ENCODE measurements at places on chromosomes 7 and 10. TPM values are rescaled to one million over a fixed set of nuclear protein-coding genes. Genes with fewer than 3 reads are reported as not detected.

UFSP1 gene
- total RNA-seq, result 6.3 TPM

MYPN gene
- total RNA-seq, result 1.9 TPM

CALHM3 gene
- total RNA-seq, result 0.35 TPM

IFIT3 gene
- total RNA-seq, result 5.4 TPM

ENO4 gene
- total RNA-seq, result 0.35 TPM

METTL27 gene
- total RNA-seq, result 10.6 TPM

ELFN1 gene
- total RNA-seq, result 0.37 TPM

CTTNBP2 gene
- total RNA-seq, result 0.21 TPM

PTPRZ1 gene
- total RNA-seq, result 0.02 TPM

IDI2 gene
- total RNA-seq, result 0.09 TPM

CYP3A7 gene
- 0.05 TPM for total RNA-seq

NRP1 gene
- total RNA-seq, result 59.9 TPM

SEMA3A gene
- total RNA-seq, result 4.5 TPM

FAM25A gene
- total RNA-seq, result not detected

FEZF1 gene
- not detected for total RNA-seq

GNAT3 gene
- not detected for total RNA-seq

HOXA11 gene
- total RNA-seq, result 0.67 TPM

ZC3HAV1L gene
- total RNA-seq, result 4.0 TPM

C10orf62 gene
- total RNA-seq, result 0.08 TPM

SLC26A5 gene
- total RNA-seq, result not detected

PRKG1 gene
- 0.01 TPM for total RNA-seq

HOXA2 gene
- 0.85 TPM for total RNA-seq

PTPN20 gene
- 3.9 TPM for total RNA-seq

PLEKHS1 gene
- total RNA-seq, result 0.06 TPM

PDGFA gene
- total RNA-seq, result 35.9 TPM

ATOH7 gene
- 0.08 TPM for total RNA-seq

MOSPD3 gene
- total RNA-seq, result 21.2 TPM

ARHGEF35 gene
- 0.55 TPM for total RNA-seq

SLC29A4 gene
- total RNA-seq, result 15.6 TPM

NAPEPLD gene
- 3.3 TPM for total RNA-seq

GUSB gene
- 27.5 TPM for total RNA-seq

SORCS1 gene
- not detected for total RNA-seq

TYW1B gene
- total RNA-seq, result 2.8 TPM

FKBP6 gene
- total RNA-seq, result not detected

Data from A549 treated with AZD2906 at 1 μM for 4 hours (cell line).